Muscle of back (tissue), 13 donors: ENCODE measurements at places on chromosomes 11 and 22.
A peak's percentile ranks its signal among the peaks of the same experiment; 100 is the strongest.

- DNase-seq = no peak
Observed at GRCh38 chr11:101909087-101909486, 5.7 kb upstream of the CEP126 start.

- peak; percentile 90 for DNase-seq
Observed at GRCh38 chr11:28621753-28622152, 513.6 kb downstream of the METTL15 start.

DNA sequence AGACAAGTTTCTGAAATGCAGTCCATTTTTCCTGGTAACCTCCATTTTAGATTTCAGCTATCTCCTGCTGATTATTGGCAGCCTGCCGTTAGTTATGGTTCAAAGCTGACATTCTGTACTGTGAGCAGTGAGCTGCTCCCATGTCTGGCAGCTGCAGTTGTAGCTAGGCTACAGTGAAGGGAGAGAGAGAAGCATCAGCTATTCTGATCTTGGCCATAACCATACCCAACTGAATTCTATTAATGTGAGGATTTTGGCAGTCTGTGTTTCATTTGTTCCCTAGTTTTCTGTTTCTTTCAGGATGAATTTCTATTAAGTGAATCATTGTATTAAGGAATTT lies 33.4 kb downstream of the SIK2 start:
- peak; percentile 94 for DNase-seq

DNA sequence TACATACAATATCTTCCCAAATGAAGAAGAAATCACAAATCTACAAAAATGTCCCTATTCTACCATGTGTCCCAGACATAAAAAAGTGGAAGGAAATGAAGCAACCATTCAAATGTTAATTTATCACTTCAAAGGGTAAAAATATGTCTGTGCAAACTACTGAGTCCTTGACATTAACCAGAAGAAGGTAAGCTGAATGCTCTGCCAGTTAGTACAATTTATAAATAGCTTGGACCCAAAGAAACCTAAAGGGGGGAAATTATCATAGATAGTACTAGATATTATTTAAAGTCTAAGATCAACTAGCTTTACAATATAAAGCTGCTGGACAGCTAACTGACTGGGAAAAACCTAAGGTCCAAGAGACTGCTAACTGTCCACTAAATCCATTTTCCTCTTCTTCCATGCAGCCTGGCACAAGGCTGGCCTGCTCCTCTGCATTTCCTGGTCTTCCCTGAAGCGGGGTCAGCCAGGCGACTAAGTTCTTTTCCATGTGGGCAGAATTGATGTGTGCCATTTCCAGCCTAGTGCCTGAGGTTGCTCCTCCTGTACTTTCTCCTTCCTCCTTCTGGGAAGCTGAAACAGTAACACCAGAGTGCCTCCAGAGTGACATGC lies 190.9 kb downstream of the CADM1 start:
- no peak for DNase-seq

- no peak for DNase-seq
Observed at GRCh38 chr11:67497656-67498291, 7.4 kb downstream of the PITPNM1 start.

DNA sequence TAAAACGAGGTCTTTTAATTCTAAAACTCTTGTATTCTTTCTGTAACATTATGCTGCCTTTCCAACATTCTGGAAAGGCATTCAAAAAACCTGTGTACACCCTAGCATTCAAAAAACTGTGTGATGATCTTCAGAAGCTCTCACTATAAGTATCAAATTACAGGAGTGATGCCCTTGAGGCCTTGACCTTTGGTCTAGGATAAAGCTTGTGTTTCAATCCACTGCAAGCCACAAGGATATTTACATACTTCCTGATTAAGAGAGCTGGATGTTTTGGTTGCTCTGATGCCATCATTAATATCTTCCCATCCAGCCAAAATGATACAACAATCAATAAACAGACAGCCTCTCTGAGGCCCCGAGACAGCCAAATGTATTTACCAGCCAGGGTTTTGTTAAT lies 11.9 kb downstream of the CLPB start:
- DNase-seq = no peak

- DNase-seq = peak; percentile 84
Observed at GRCh38 chr11:12377106-12377823, at the start of gene PARVA. PARVA (plus strand) TSS chr11:12377571; CDS start chr11:12377648, 77 bp downstream.

GRCh38 chr22:19488884-19489843 lies 9.4 kb downstream of the CDC45 start:
- DNase-seq = peak; percentile 33

- DNase-seq = peak; percentile 44
Observed at GRCh38 chr11:107183953-107184352, 165.7 kb upstream of the GUCY1A2 start.

DNA sequence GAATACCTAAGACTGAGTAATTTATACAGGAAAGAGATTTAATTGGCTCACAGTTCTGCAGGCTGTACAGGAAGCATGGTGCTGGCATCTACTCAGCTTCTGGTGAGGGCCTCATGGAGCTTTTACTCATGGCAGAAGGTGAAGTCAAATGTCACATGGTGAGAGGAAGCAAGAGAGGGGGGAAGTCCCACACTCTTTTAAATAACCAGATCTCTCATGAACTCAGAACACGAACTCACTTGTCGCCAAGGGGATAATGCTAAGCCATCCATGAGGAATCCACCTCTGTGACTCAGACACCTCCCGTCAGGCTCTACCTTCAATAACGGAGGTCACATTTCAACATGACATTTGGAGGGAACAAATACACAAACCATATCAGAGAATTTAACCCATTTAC lies 42.2 kb downstream of the BIRC2 start:
- no peak for DNase-seq

GRCh38 chr11:454801-455565 lies 4.9 kb downstream of the PTDSS2 start:
- DNase-seq = no peak

GRCh38 chr11:76705826-76706225 lies 35.3 kb upstream of the LRRC32 start:
- no peak for DNase-seq

GRCh38 chr22:33883961-33884808 lies 36.1 kb downstream of the LARGE1 start:
- no peak for DNase-seq

DNA sequence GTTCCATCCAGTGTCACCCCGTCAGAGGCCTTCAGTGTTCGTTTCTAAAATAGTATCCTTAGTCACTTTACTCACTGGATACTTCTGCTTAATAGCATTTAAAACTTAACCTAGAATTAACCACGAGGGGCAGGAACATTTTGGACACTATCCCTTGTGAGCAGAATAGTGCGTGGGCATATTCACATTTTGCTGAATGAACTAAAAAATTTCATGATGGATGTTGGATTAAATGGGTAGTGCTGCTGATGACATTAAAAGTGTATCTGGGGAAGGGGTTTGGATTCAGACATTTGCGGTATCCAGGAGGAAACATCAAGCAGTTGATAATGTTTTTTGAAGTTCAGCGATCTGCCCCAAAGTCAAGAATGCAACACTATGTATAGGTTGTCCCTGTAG lies 750 bp upstream of the NAT10 start:
- no peak for DNase-seq

- no peak for DNase-seq
Observed at GRCh38 chr11:5285703-5286340, 15.9 kb downstream of the OR51B4 start.

GRCh38 chr11:19392321-19392720 lies 151.6 kb upstream of the E2F8 start:
- DNase-seq = no peak

GRCh38 chr11:11272254-11272653 lies 80.8 kb downstream of the CSNK2A3 start:
- DNase-seq = no peak

- DNase-seq = no peak
Observed at GRCh38 chr11:36485298-36486002, 24.6 kb downstream of the TRAF6 start.

- DNase-seq = no peak
Observed at GRCh38 chr11:1482581-1483444, 3.8 kb downstream of the MOB2 start.

DNA sequence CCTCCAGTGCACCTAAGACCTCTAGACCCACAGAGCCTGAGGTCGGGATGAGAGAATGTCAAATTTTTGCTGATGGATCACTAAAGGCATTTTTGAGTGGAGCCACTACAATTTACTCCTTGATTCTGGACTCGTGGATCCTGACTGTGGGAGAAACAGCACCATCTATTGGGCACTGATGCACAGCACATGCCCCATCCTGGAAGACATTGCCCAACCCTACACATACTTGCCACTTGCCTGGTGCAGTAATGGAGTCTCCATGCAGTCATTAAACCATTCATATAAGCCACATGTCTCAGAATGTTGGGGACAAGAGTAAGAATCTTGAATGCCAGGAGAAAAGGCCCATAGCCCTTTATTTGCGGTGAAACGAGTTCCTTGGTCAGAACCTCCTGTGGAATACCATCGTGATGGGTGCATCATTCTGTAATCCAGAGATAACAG lies 103.9 kb downstream of the GGTLC2 start:
- DNase-seq = peak; percentile 33

- DNase-seq = no peak
Observed at GRCh38 chr11:61171907-61172306, 10.7 kb upstream of the VPS37C start.

- DNase-seq = no peak
Observed at GRCh38 chr11:115629456-115630015, 125.3 kb upstream of the CADM1 start.

DNA sequence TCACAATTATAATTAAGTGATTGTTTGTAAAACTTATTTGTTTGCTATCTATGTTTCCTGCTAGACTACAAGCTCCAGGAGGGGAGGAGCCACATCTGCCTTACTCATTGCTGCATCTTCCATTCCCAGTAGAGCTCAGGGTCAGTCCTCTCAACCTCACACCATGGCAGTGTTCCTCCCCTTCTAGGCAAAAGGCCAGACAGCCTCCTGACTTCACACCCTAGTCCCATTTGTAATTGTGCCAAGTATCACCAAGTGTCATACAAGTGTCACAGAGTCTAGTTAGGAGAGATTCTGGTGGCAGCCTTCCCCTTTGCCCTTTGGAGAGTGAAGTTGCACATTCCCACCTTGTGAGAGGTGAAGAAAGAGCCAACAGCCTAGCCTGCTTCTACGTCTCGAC lies 490.4 kb downstream of the INSC start:
- DNase-seq = no peak

DNA sequence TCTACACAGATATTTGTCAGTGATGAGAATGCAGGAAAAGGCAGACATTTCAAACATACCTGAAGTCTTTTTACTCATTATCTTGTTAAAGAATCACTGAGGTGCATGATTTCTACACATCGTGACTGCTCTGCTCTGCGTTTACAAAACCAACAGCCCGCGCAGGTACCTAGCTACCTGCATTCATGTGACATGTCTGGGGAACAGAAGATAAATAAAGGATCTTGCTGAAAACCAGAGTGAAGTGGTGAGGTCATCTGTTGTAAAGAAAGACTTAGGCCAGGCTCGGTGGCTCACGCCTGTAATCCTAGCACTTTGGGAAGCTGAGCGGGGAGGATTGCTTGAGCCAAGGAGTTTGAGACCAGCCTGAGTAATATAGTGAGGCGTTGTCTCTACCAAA lies 15.7 kb downstream of the ASPHD2 start:
- DNase-seq = no peak
